NCI-H345 (cell line): ENCODE measurements at places on chromosomes 5 and 9.

- DNase-seq: peak; percentile 39
These were observed 75.9 kb downstream of the RAD23B start for GRCh38 chr9:107358986-107359385.

DNA sequence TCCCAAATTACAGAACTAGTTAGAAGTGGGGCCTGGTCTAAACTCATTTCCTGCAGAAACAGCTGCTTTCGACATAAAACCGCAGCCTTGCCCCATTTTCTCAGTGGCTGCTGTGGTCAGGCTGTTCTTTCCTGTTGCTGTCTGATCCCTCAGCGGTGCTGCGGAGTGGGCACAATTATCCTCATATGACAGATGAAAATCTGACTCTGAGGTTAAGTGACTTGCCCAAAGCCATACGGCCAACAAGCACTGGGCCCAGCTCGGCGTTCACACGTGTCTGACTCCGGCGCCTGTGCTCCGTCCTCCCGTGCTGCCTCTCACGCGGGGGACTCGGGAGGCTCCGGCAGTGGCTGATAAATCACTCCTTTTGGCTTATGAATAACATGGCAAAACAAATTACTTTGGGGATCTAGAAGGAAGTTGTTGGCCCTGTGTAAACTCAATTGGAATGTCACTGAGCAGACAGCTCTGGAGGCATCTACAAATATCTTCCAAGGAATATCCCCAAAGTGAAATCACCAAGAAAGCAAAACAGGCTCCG is 142.6 kb upstream of the LMX1B start:
- DNase-seq: no peak

DNA sequence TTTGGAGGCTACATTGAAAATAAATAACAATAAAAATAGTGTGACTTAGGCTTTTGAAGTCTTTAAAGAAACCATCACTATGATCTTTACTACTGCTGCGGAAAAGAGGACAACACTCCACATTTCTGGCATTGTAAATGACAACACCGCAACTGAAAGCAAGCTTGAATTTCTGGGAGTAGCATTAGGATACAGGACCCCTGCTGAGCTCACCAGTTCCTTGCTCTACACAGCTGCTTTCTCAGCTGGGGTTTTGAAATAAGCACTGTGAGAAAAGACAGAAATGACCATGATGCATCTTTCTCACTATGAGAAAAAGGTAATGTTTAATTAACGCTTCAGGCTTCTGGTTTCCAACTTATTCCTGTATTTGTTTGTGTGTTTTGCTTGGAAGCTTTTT is 168.0 kb downstream of the TAF11L14 start:
- DNase-seq: peak; percentile 51

DNA sequence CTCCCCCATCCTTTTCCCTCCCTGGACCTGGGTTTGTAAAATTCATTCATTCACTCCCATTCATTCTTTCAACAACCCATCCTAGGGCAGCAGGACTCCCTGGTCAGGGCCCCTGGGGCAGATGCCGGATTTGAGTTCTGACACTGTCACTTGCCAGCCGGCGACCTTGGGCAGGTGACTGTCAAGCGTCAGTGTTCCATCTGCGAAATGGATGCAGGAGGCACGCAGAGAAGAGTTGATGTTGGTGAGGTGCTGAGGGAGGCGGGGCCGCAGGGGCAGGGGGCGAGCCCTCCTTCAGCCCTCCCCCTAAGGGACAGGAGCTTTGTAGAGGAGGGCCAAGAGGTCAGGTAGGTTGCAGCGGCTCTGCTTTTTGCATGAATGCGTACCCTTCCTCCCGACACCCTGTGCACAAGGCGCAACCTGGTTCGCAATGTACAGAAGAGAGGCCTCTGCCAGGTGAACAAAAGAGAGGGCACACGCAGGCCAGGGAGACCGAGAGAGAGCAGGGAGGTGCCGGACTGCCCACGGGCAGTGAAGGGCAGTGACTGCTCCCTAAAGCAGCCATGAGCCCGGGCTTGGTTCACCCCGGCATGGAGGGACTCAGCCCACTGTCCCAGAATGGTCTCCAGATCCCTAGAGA is 128.1 kb downstream of the BARX1 start:
- no peak for DNase-seq

GRCh38 chr5:167232675-167233311 is 1058.7 kb upstream of the WWC1 start:
- no peak for DNase-seq

DNA sequence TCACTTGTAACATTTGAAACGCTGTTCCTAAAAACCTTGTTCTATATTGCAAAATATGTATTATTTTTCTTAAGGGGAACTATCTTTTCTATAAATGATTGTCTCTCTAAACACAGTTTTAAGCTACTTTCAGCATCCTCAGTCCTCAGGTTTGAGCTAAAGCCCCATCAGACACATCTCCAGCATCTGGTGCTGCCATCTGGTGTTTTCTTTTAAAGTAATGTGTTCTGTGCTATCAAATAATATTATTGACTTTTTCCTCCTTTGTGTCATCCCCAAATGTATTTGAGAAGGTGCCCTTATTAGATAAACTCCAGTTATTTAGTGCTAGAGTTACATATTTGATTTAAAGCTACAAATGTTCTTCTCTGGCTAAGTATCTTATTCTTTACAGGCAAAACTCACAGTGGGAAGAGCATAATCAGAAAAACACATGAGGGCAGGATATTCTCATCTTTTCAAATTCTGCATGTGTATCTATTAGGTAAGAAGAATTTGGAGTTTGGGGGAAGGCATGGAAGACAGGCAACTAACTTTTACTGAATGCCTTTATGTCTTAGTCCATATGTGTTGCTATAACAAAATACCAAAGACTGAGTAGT is 27.5 kb downstream of the ZNF474 start:
- no peak for DNase-seq

- DNase-seq: no peak
These were observed 757 bp downstream of the SAPCD2 start for GRCh38 chr9:137069508-137070091.

- no peak for DNase-seq
These were observed 95.5 kb downstream of the GHR start for GRCh38 chr5:42518595-42519221.

DNA sequence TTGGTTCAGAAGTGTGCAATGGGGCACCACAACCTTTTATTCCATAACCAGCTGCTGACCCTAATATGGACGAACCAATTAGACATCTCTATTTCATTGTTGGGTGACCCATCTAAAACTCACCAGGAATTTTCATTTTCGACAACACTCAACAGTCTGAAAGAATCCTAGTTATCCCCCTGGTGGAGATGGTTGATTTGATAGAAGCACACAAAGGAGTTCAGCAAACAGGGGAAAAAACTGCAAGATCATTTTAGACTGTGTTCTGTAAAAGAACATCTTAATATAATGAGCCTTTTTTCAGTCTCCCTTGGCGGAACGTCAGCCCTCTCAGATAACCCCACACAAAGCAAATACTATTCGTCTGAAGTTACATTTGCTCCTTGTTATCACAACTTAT is 367.4 kb downstream of the KIAA0825 start:
- DNase-seq: no peak

DNA sequence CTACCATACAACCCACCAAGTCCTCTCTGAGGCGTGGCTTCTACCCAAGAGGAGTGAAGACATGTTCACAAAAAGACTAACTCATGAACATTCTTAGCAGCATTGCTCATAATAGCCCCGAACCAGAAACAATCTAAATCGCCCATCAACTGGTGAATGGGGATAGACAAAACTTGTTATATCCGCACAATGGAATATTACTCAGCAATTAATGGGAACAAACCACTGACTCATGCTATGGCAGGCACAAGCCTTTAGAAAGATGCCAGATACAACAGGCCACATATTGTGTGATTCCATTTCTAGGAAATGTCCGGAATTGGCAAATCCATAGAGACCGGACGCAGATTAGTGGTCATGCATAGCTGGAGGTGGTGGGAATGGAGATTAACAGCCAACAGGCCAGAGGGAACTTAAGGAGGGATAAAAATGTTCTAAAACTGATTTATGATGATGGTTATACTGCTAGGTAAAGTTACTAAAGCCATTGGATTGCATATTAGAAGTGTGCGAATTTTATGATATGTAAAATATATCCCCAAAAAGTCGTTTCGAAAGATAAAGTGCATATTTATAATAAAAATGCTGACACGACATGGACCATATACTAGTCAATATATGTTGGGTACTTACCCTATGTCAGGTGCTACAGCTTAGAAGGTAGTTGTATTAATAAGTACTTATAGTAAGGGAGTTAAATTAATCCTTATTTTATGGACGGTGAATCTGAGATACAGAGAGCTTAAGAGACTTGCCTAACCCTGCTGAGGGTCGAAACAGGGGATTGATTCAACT is 55.4 kb downstream of the LHX2 start:
- no peak for DNase-seq

DNA sequence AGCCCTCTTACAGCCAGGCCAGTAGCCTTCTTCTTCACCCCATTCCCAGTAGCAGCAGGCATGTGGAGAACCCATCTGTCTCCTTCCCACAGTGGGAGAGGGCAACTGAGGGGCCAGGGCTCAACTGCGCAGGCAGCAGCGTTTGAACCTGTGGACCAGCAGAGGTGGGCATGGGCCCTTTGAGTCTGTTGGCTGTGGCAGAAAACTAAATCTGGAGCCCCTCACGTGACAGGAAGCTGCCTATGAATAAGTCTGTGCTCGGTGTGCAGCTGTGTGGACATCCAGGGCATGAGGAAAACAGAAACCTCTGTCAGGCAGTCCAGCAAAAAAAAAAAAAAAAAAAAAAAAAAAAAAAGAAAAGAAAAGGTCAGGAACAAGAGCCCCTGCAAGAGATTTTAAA is 189.2 kb upstream of the NR3C1 start:
- DNase-seq: no peak

DNA sequence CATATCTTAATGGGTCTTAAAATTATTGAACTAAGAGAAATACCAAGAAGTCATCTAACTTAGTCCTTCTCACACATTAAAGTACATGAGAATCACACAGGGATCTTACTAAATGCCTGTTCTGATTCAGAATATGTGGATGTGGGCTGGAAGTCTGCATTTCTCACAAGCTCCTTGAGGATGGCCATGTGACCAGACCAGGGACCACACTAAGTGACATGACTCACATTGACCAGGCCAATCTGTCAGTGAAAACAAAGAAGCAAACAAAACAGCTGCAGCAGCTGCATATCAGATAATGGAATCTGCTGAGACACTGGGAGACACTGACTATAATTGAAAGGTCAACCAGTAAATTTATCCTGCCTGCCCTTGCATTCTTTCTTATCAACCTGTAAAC is 110.5 kb downstream of the ADAMTS12 start:
- DNase-seq: no peak

DNA sequence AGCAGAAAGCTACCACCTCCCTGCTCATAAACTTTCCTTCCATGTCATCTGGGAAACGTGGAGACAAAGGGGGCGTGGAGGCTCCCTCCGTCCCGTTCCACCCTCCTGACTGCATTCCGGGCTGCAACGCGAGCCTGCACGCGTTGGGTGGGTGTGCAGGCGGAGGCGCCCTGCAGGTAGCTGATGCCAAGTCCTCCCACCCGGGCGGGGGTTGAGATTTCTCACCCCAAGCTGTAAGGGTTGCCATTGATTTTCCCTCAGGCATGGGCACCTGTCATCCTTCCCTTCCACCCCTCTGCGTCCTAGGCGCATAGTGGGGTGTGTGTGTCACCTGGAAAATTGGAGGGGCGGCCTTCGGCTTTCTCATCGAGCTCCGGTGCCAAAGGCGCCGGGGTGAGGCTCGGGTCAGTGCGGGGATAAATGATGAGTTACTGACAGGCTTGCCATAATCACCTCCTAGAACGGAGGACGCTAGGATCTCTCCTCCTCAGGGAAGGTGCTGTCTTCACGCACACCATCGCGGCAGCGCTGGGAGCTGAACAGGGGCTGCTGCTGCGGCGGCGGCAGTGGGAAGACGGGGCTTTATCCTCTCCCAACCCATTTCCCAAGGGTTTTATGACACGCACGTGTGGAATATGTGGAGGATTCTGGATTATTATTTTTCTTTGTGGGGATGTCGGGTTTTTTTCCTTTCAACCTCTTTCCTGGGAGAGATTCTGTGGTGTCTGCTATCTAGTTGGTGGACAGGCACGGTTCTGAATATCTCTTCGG is 973 bp downstream of the PLPPR1 start:
- peak; percentile 31 for DNase-seq

- no peak for DNase-seq
These were observed 473.6 kb downstream of the KCTD16 start for GRCh38 chr5:144644317-144644716.

DNA sequence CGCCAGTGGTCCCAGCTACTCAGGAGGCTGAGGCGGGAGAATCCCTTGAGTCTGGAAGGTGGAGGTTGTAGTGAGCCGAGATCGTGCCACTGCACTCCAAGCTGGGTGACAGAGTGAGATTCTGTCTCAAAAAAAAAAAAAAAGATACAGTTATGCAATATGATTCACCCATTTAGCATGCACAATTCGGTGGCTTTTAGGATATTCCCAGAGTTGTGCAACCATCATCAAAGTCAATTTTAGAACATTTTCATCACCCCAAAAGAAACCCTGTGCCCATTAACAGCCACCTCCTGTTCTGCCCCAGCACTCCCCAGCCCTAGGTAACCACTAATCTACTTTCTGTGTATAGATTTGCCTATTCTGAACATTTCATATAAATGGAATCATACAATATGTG is 4.3 kb upstream of the DHFR start:
- DNase-seq: no peak

GRCh38 chr5:9187614-9188013 is 358.3 kb downstream of the SEMA5A start:
- no peak for DNase-seq
